ENCODE measurements at places on chromosomes 7 and 10. TPM values are rescaled to one million over a fixed set of nuclear protein-coding genes. Genes with fewer than 3 reads are reported as not detected.
A peak's percentile ranks its signal among the peaks of the same experiment; 100 is the strongest.

- DNase-seq, result peak; percentile 18
- H3K4me3 ChIP-seq, result no peak overlapping the region
- H3K4me1 ChIP-seq, result peaks cover 4% of the 10 kb centered on the region
- no peaks in the 10 kb centered on the region for H3K27me3 ChIP-seq
- no peak overlapping the region for H3K27ac ChIP-seq
Measured at GRCh38 chr7:2030475-2031450, 202.0 kb downstream of the MAD1L1 start.

The ZNF117 gene
- 4.4 TPM for total RNA-seq

DNA sequence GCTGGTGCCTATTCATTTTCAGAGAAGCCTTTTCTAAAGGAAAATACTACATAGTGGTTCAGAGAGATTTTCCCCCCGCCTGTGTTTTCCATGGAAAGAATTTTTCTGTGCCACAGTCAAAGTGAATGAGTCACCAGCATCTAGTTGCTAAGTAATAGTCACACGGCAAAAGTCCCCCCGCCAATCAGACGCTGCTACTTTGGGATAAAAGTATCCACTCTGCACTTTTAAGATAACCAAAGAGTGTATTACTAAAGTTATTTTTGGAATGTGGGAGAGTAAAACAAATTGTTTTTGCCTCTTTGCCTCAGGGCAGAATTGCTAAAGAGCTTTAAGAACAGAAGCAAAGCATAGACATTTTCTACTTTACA, 23.5 kb downstream of the ABLIM1 start:
- no peak for DNase-seq
- H3K4me1 ChIP-seq, result peaks cover 54% of the 10 kb centered on the region
- H3K4me3 ChIP-seq, result no peak overlapping the region
- H3K27ac ChIP-seq, result peak overlapping the region; percentile 80

The CLRN3 gene
- not detected for total RNA-seq

DNA sequence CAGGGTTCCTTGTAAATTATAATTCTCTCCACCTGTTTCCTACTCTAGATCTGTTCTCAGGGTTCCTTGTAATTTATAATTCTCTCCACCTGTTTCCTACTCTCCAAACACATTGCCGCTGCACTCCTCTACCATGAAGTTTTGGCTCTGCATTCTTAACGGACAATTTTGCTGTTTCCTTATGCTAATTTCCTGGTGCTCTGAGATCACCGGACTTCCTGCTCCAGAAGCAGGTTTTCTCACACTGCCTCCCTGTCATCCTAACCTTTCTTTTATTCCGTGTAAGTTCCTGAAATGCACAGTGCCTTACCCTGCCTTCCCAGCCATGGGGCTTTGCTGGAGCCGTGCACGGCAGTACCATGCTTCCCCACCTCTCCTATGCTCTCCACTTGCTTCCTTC, 256.8 kb downstream of the PLXNA4 start:
- H3K36me3 ChIP-seq, result no peaks in the 10 kb centered on the region
- no peak for DNase-seq
- H3K4me3 ChIP-seq, result no peak overlapping the region
- H3K27ac ChIP-seq, result no peak overlapping the region
- H3K27me3 ChIP-seq, result no peaks in the 10 kb centered on the region

- no peak overlapping the region for H3K4me3 ChIP-seq
- H3K27ac ChIP-seq, result no peak overlapping the region
- H3K27me3 ChIP-seq, result no peaks in the 10 kb centered on the region
Measured at GRCh38 chr7:75694638-75695399, 43.9 kb downstream of the HIP1 start.

GRCh38 chr10:103504181-103504783, 10.8 kb downstream of the NEURL1 start:
- H3K4me1 ChIP-seq, result no peaks in the 10 kb centered on the region
- DNase-seq, result peak; percentile 25
- no peaks in the 10 kb centered on the region for H3K27me3 ChIP-seq
- H3K36me3 ChIP-seq, result no peaks in the 10 kb centered on the region
- H3K4me3 ChIP-seq, result no peak overlapping the region

- H3K4me1 ChIP-seq, result no peaks in the 10 kb centered on the region
- peaks cover 74% of the 10 kb centered on the region for H3K36me3 ChIP-seq
- H3K27ac ChIP-seq, result no peak overlapping the region
Measured at GRCh38 chr10:72228318-72228751, 12.3 kb upstream of the ASCC1 start.

DNA sequence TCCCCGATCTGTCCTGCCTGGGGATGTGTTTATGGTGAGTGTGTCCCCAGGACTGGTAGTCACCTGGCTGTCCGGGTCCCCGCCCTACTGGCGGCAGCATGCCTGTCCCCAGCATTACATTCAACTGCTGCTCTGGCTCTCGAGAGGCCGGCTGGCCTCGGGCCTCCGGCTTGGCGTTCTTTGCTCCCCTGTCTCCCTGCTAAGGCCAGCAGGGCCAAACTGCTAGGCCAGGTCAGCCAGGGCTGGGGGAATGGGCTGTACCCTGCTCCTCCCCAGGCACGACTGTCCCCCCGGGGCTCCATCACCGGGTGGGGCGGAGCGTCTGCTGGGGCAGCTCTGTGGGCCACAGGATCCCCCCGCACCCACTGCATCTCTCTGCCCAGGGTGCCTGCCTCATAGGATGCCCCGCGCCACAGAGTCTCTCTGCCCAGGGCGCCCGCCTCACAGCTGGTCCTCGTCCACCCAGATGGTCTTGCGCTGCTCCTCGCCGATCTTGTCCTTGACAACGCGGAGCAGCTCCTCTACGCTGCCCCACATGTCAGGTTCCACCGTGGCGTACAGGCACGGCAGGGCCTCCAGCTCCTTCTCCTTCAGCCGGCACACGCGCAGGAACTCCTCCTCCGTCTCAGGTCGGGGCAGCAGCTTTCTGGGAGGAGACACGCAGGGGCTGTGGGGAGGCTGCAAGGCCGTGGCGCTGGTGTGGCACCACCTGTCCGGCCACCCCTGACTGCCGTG, 62.3 kb upstream of the GNA12 start:
- no peaks in the 10 kb centered on the region for H3K36me3 ChIP-seq
- H3K27me3 ChIP-seq, result no peaks in the 10 kb centered on the region
- no peak for DNase-seq
- H3K27ac ChIP-seq, result no peak overlapping the region

The SOSTDC1 gene
- not detected for total RNA-seq

The HOXA6 gene
- not detected for total RNA-seq

DNA sequence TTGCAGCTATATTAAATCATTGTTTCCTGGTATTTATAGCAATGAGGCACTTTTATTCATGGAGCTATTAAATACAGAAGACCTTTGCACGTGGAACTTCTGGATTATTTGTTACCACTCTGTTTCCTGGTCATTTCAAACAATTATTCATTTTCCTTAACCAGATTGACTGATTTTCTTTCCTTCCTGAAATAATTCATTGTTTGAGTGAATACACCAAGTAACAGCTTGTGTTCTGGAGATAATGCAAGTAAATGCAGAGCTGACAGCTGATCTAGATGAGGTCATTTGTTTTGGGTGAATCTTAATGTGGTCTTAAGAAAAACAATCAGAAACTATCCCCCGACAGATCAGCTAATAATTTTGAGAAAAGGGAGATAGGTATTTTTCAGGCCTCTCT, 497.7 kb downstream of the KIF20B start:
- DNase-seq, result no peak
- no peaks in the 10 kb centered on the region for H3K4me1 ChIP-seq
- H3K27ac ChIP-seq, result no peak overlapping the region
- H3K36me3 ChIP-seq, result no peaks in the 10 kb centered on the region
- no peaks in the 10 kb centered on the region for H3K27me3 ChIP-seq

GRCh38 chr10:21300551-21300950, 224.9 kb downstream of the SKIDA1 start:
- H3K27me3 ChIP-seq, result no peaks in the 10 kb centered on the region
- no peak overlapping the region for H3K4me3 ChIP-seq
- H3K36me3 ChIP-seq, result no peaks in the 10 kb centered on the region
- no peak overlapping the region for H3K27ac ChIP-seq
- H3K4me1 ChIP-seq, result no peaks in the 10 kb centered on the region

The MRLN gene
- not detected for total RNA-seq

DNA sequence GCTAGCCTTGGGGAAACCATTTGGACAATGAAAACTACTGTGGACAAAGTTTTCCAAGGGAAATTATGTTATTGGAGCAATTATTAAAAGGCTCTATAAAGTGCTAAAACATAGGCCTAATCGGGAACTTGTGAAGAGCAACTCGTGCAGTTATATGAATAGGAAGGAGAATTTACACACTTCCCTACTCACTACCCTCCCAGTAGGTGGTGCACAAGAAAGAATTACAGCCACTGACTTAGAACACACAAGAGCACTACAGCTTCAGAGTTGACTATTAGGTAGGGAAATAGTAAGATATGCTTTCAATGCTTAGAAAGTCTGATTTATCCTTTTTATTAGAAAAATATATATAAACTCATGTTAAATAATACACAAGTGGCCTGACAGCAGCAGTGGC, 47.2 kb downstream of the GSAP start:
- peaks cover 23% of the 10 kb centered on the region for H3K36me3 ChIP-seq
- no peak overlapping the region for H3K27ac ChIP-seq
- H3K4me1 ChIP-seq, result no peaks in the 10 kb centered on the region
- no peaks in the 10 kb centered on the region for H3K27me3 ChIP-seq
- DNase-seq, result no peak

DNA sequence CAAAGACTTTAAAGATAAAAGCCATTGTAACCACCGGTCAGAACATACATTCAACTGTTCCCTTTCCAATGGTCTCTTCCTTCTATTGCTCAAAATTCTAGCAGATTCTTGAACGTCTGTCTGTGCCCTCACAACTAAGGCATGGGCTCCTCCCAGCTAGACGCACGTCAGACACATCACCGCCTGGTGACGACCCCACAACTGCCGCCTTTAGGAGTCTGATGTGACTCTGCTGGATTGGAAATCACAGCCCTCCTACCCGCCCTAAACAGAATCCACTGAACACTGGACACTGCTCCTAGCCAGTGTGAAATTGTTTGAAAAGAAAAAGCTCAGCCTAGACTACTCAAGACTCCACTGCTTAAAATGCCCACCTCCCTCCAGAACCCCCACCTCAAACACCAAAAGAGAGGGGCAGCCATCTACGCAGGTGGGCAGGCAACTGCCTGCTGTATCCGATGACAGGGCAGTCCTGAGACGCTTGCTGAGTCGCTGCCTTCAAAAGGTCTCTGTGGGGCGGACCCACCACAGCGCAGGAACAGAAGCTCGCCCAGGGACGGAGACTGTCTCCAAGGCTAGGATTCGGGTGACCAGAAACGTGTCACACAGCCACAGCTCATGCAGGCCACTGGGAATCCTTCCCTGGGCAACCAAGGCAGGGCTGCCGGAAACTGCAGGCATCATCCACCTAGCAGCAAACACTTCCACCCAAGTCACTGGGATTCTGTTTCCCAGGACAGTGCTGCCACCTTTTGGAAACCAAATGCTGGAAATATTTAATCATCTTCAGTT, 34.7 kb downstream of the GSDME start:
- H3K4me3 ChIP-seq, result no peak overlapping the region
- H3K27me3 ChIP-seq, result no peaks in the 10 kb centered on the region
- H3K36me3 ChIP-seq, result no peaks in the 10 kb centered on the region
- no peak overlapping the region for H3K27ac ChIP-seq
- H3K4me1 ChIP-seq, result no peaks in the 10 kb centered on the region
- DNase-seq, result no peak

- no peak overlapping the region for H3K27ac ChIP-seq
- no peaks in the 10 kb centered on the region for H3K4me1 ChIP-seq
- DNase-seq, result no peak
- H3K36me3 ChIP-seq, result no peaks in the 10 kb centered on the region
- H3K4me3 ChIP-seq, result no peak overlapping the region
Measured at GRCh38 chr10:64867501-64867962, 1346.3 kb downstream of the REEP3 start.

GRCh38 chr7:2048006-2048405, 184.7 kb downstream of the MAD1L1 start:
- H3K27me3 ChIP-seq, result no peaks in the 10 kb centered on the region
- no peak overlapping the region for H3K27ac ChIP-seq
- H3K36me3 ChIP-seq, result no peaks in the 10 kb centered on the region
- no peak overlapping the region for H3K4me3 ChIP-seq
- peaks cover 18% of the 10 kb centered on the region for H3K4me1 ChIP-seq

The GPR141 gene
- 0.75 TPM for total RNA-seq

GRCh38 chr10:3268025-3268424, 95.4 kb upstream of the PITRM1 start:
- H3K36me3 ChIP-seq, result no peaks in the 10 kb centered on the region
- no peak overlapping the region for H3K27ac ChIP-seq
- peaks cover 6% of the 10 kb centered on the region for H3K4me1 ChIP-seq
- H3K27me3 ChIP-seq, result no peaks in the 10 kb centered on the region
- DNase-seq, result no peak

The NPTX2 gene
- 2.7 TPM for total RNA-seq

DNA sequence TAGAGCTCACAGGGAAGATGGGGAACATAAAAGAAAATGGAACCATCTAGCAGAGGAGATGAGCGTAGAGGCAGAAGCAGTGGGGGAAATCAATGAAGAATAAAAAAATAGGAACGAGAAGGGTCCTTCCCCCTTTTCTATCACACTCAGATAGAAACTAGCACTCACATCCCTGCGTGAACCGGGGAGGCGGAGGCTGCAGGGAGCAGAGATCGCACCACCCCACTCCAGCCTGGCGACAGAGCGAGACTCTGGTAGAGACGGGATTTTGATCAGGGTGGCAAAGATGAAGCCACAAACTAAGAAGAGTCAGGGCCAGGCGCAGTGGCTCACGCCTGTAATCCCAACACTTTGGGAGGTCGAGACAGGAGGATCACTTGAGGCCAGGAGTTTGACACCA, 64.7 kb upstream of the ECHDC3 start:
- H3K4me3 ChIP-seq, result no peak overlapping the region
- H3K4me1 ChIP-seq, result no peaks in the 10 kb centered on the region
- no peaks in the 10 kb centered on the region for H3K36me3 ChIP-seq

DNA sequence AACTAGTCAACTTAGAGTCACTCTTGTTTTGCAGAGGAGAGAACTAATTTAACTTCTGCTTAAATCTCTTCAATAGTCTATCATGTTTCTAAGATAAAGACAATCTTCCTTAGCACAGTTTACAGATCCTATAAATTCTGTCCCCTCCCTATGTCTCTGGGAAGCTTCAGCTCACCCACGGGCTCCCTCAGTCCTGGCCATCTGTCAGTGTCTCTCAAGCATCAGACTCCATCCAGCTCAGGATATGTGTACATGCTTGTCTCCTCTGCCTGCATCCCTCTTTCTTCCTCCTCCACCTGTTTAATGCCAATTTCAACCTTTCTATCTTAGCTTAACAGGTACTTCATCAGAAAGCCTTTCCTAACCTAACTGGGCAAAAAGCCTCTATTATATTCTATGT, 177.1 kb upstream of the PTER start:
- DNase-seq, result no peak
- no peaks in the 10 kb centered on the region for H3K4me1 ChIP-seq
- H3K4me3 ChIP-seq, result no peak overlapping the region
- H3K36me3 ChIP-seq, result no peaks in the 10 kb centered on the region
- H3K27me3 ChIP-seq, result no peaks in the 10 kb centered on the region
